Bone marrow (tissue), 2 donors: ENCODE measurements at places on chromosomes 1 and 21.

DNA sequence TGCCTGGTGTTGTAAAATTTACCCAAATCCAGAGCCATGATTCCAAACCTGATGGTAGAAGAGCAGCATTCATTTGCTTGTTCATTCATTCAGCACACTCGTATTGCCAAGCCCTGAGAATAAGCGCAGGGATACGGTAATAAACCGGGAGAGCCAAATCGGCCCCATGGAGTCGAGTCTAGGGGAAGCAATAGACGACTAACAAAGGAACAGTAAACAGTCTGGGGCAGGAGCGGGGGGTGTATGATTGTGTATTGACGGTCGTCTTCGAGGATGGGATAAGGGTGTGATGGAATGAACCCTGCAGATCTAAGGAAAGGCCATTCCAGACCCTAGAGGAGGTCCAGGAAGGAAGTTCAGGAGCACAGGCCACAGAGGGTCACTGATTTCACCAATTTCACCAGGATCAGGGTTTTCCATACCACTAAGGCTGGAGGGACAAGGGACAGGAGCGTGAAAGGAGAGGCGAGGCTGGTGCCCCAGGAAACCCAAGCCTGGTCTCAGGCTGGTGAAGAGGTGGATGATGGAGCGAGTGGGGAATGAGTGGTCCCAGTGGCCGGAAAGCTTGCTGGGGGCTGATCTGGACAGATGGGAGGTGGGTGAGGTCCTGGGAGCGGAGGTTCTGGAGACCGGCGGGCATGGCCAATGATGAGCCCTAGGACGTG is 61.1 kb upstream of the PDE9A start:
- DNase-seq, result no peak

GRCh38 chr1:229229721-229230139 is 41.2 kb upstream of the RAB4A start:
- no peak for DNase-seq

GRCh38 chr1:193629875-193630274 is 443.5 kb upstream of the B3GALT2 start:
- DNase-seq, result no peak

- DNase-seq, result no peak
These were observed 88.1 kb upstream of the BCAR3 start for GRCh38 chr1:93769777-93770176.

GRCh38 chr21:25234857-25235801 is 372.2 kb downstream of the MRPL39 start:
- no peak for DNase-seq

DNA sequence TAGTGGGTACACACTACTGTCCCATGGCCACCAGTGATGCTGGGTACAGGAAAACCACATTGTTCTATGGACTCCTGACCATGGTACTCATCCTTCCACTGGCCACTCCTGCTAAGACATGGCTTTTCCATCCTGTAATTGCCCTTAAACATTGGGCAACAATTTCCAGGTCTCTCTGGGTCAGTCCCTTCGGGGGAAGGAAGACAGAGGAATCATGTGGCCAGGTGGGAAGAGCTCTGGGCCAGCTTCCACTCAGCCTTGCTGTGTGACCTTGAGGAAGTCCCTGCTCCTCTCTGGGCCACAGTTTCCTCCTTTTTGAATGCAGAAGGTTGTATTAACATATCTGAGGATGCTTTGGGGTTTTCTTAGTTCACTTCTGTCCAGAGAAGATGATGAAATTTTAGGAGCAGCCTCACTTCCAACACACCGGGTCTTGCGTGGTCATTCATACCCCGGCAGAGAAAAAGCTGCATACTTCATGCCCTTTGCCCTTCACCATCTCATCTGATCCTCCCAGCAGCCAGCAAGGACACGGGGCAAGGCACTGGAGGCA is 50.8 kb downstream of the SRRM1 start:
- DNase-seq, result no peak
